HT-29 (cell line): ENCODE measurements at places on chromosomes 6 and 20. TPM values are rescaled to one million over a fixed set of nuclear protein-coding genes. Genes with fewer than 3 reads are reported as not detected.

The COL19A1 gene
- total RNA-seq: not detected in 2 replicates

The C2 gene
- 0.28 and 0.91 TPM in 2 replicates for total RNA-seq

The SAMD3 gene
- not detected in 2 replicates for total RNA-seq

The CFAP61 gene
- total RNA-seq: not detected in 2 replicates
